Progenitor cell of endocrine pancreas (in vitro differentiated cells): ENCODE measurements at places on chromosomes 3 and 15. TPM values are rescaled to one million over a fixed set of nuclear protein-coding genes. Genes with fewer than 3 reads are reported as not detected.

- DNase-seq: no peak
These were observed 15.8 kb upstream of the SSUH2 start for GRCh38 chr3:8660175-8661118.

GRCh38 chr3:39254806-39255449, 24.9 kb downstream of the CX3CR1 start:
- DNase-seq: no peak

GRCh38 chr3:129560911-129561594, 18.1 kb downstream of the H1-8 start:
- DNase-seq: no peak

The SAMMSON gene
- total RNA-seq: 0.17 TPM in 1 of 2 replicates, not detected in the other

The DPPA2 gene
- 0.58 and 0.69 TPM in 2 replicates for total RNA-seq

DNA sequence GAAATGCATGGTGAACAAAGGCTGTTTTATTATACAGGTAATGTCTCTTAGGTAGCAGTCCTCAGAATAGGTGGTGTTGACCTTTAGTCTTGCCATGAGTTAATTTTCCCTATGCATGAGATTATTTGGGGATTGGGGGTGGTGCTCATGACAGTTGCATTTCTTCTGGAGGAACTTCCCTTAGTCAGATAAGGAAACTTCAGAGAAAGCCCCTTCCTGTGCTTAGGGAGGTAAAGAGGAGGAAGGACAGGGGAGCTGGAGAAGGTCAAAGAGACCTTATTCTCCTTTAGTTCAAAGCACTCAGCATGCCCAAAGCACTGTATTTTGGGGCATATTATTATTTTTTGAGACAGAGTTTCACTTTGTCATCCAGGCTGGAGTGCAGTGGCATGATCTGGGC, 47.7 kb downstream of the ZBTB11 start:
- DNase-seq: no peak

DNA sequence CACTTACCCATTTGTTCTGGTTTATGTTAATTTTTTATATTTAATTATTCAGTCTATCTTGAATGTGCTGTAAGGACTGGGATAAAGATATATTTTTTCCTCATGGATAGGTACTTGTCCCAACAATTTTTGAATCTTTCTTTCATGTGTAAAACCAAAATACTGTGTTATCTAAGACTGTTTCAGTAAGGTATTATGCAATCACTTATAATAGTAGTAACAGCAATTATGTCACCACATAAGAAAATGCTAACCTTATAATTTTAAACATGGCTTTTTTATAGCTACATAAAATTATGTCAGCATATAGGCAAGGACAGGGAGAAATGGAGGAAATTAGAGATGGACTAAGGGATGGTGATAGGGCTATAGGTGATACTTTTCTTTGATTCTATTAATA, 2.9 kb upstream of the CTDSPL start:
- no peak for DNase-seq

The SLC51A gene
- total RNA-seq: 0.34 and 0.62 TPM in 2 replicates

The ITIH1 gene
- total RNA-seq: 11.3 and 14.1 TPM in 2 replicates

The CEP97 gene
- 21.9 and 24.5 TPM in 2 replicates for total RNA-seq

The MCTP2 gene
- total RNA-seq: 2.6 and 5.4 TPM in 2 replicates

GRCh38 chr15:63530235-63530634, 25.8 kb downstream of the USP3 start:
- DNase-seq: no peak

- no peak for DNase-seq
These were observed 4.8 kb downstream of the EOMES start for GRCh38 chr3:27717200-27717852.

GRCh38 chr3:13318626-13319470, 101.3 kb downstream of the NUP210 start:
- DNase-seq: no peak

- no peak for DNase-seq
These were observed 263.6 kb upstream of the AZI2 start for GRCh38 chr3:28612232-28612631.

DNA sequence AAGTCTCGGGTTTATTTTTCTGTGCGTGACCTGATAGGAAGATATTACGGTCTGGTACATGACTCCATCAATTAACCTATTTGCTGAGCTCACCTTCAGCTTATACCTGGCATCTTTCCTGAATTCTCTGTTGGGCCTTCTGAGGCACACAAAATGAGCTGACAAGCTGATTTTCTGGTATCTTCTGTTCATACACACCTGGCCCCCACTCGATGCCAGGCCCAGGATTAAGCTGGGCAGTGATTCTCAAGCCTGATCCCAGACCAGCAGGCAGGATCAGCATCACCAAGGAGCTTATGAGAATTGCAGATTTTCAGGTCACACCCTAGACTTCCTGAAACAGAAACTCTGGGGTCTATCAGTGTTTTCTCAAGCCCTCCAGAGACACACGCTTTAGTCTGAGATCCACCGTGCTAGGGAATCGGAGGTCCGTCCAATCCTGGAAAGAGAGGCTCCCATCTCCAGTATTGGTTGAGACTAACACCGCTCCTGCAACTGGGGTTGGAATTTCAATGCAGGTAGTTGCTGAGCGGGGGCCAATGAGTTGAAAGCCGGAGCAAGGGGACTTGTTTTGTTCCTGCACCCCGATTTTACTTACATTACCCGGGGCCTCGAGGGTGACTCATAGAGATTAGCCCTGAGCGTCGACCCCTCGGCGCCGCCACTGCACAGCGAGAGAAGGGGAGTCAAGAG, 636 bp upstream of the EIF1B start:
- no peak for DNase-seq
